Stimulated activated CD8-positive, alpha-beta memory T cell treated with anti-CD3 and anti-CD28 coated beads, Interleukin-2, amount 100 ng/mL, for 48 hours (primary cell): ENCODE measurements at places on chromosomes 13 and 19.

GRCh38 chr13:106489849-106490568, 45.5 kb downstream of the EFNB2 start:
- DNase-seq, result no peak

- DNase-seq, result no peak
These were observed 316.0 kb upstream of the ARGLU1 start for GRCh38 chr13:106883976-106884375.

GRCh38 chr13:102814025-102814607, 15.2 kb downstream of the BIVM start:
- no peak for DNase-seq

- DNase-seq, result no peak
These were observed 493 bp upstream of the LHFPL6 start for GRCh38 chr13:39603424-39603947.

GRCh38 chr19:29537181-29537580, 11.4 kb downstream of the VSTM2B start:
- no peak for DNase-seq

- DNase-seq, result no peak
These were observed 36.9 kb downstream of the SYDE1 start for GRCh38 chr19:15144046-15144646.

- no peak for DNase-seq
These were observed 313.8 kb downstream of the ENOX1 start for GRCh38 chr13:43472980-43473379.

- no peak for DNase-seq
These were observed 43.2 kb downstream of the MLLT1 start for GRCh38 chr19:6236310-6237291.
